H9 (cell line): ENCODE measurements at places on chromosomes 4 and X.

GRCh38 chrX:140090800-140091124 lies 125.4 kb upstream of the CXorf66 start:
- no peak for DNase-seq

DNA sequence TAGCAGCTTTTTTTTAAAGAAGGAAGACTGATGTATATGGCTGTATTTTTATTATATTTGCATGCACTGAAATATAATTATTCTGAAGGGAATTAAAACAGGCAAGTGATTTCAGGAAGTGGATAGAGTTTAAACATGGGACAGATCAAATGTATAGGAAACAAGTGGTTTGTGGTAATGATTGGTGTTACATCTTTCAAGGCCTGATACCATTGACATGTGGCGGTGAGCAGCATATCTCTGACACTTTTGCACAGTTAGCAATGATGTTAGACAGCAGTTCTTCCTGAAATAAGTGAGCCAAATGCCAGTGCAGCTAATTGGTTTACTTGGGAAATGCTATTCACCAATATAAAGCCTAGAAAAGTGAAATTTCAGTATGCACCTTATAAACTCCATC lies 272.1 kb downstream of the RPA4 start:
- no peak for DNase-seq

GRCh38 chrX:75107863-75108509 lies 48.1 kb downstream of the ABCB7 start:
- peak; percentile 34 for DNase-seq

DNA sequence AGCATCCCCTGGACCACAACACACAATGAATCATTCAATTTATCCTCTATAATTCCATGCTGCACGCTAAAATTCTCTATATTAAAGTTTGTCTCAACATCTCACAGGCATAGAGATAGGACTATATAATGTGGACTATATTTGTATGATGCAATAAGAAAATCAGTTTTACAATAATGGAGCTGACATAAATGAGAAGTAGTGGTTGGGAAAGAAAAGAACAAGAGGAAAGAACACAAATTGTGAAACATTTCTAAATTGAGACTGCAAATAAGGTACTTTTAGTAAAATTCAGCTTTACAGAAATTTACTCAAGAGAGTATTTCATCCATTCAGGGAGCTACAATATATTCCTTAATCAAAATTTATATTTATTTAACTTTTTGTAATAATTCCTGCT lies 120.4 kb downstream of the ARAP2 start:
- DNase-seq = no peak

GRCh38 chrX:101276238-101276637 lies 14.9 kb downstream of the TAF7L start:
- no peak for DNase-seq

GRCh38 chr4:88457307-88458103 lies 586 bp downstream of the HERC5 start:
- peak; percentile 64 for DNase-seq

GRCh38 chr4:107219681-107220080 lies 183.6 kb upstream of the DKK2 start:
- no peak for DNase-seq

- DNase-seq = no peak
Observed at GRCh38 chrX:29143356-29143755, 556.1 kb downstream of the IL1RAPL1 start.

DNA sequence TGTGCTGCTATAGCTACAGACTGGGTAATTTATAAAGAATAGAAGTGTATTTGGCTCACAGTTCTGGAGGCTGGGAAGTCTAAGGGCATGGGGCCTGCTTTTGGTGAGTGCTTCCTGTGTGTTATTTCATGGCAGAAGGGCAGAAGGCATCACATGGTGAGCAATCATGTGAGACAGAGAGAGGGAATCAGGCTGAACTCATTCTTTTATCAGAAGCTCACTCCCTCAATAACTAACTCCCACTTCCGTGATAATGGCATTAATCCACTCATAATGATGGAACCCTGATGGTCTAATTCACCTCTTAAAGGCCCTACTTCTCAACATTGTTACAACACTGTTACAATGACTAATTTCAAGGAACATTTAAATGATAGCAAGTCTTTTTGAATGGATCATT lies 129.4 kb downstream of the FAT4 start:
- no peak for DNase-seq

DNA sequence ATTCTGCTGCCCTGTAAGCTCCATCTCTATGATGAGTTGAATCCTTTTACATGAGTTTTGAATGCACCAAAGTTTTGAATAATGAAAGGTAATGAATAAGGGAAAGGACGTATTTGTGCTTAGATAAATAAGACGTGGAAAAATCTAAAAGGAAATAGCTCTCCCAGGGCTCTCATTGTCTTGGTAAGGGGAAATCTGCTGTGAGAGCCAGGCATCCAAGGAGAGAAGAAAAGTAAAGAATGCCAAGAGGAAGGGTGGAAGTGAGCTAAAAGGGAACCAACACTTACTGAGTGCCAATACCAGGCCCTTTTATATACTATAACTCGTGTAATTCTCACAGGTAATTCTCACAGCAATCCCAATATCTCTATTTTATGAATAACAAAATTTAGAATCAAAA lies 62.6 kb upstream of the KLHL13 start:
- no peak for DNase-seq

DNA sequence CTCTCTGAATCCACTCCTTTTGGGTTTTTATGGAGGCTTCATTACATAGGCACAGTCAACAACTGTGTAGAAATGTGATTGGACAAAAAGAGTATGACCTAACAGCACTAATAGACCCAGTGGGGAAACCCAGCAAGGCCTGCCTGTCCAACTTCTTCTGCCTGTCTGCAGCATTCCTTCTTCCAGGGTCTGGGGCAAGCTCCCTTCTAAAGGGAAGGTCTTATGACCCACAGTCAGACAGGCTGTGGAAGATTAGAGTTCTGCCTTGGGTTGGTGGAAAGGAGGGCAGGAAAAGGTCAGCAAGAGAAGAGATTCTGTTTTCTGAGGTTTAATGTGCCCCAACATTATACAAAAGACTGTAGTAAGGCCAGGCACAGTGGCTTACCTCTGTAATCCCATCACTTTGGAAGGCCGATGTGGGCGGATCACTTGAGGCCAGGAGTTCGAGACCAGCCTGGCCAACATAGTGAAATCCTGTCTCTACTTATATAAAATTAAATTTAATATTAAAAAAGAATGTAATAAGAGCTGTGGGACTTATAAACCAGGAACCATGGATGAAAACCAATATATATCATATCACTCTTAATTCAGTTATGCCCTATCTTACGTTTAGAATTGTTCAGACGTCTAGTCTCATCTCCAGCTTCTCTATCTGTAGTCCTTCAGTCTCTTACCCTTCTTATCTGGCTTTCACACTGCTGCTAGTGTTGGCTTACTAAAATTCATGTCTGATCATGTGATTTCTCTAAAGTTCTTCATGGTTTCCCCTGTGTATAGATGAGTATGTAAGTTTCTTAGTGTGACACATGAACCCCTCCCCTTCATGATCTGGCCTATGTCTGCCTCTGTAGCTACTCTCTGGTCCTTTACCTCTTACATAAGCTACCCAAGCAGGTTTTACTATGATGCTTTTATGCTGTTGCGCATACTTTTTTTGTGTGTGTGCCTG lies 6.2 kb downstream of the CLCN3 start:
- DNase-seq = no peak

- DNase-seq = no peak
Observed at GRCh38 chr4:116332508-116332907, 752.9 kb downstream of the TRAM1L1 start.

GRCh38 chr4:169810325-169811323 lies 52.9 kb upstream of the HPF1 start:
- DNase-seq = no peak

DNA sequence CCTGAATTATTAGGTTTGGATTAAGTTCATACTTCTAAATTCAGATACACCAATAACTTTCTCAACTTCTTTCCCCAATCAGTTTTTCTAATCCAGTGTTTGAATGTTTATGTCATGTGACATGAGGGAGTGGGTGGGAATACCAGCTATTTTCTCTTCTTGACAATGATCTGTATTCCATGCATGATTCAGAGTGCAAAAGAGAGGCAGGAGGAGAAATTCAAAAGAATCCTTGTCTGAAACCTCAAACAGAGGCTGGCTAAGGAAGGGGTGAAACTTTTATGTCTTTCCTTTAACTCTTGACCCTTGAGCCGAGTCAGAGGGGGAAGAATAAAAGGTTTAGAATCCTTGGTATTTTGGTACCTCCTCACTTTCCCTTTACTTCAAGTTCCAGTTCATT lies 544.7 kb downstream of the SPRY1 start:
- no peak for DNase-seq

DNA sequence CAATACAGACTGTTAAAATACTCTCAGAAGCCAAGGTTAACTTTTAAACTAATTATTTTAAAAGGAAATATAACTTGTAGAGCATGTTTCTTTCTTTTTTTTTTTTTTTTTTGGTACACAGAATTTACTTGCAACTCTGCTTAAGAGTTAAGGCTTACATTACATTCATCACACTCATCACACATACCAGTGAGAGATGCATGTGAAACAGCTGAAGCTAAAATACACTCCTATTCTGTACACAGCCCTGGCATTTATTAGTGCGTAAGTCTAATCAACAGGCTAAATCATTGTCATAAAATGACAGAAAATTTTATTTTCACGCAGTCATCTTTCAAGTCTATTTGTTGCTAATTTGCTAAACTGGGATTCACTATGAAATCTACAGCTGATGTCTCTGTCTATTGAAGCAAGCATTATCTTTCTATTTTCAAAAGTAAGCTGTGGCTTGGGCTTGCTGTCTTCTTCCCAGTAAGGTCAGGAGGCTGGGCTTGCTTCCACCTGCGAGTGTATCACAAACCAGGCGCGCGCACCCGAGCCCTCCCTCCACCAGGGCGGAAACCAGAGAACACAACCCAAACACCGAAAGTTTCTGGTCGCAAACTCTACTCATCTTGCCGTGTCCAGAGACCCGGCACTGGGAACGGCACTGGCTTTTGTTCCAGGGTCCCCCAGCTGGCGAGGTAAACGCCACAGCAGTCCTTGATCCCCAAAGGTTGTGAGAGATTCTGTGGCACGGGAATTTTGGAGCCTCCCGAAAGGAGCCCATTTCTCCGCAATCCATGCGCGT lies 3.9 kb downstream of the MAML3 start:
- DNase-seq = peak; percentile 75

DNA sequence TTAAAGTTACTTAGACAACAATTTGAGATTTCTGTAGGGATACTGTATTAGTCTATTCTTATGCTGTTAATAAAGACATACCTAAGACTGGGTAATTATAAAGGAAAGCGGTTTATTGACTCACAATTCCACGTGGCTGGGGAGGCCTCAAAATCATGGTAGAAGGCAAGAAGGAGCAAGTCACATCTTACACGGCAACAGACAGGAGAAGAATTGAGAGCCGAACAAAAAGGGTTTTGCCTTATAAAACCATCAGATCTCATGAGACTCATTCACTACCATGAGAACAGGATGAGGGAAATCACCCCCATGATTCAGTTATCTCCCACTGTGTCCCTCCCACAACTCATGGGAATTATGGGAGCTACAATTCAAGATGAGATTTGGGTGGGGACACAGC lies 11.0 kb downstream of the PTTG2 start:
- DNase-seq = no peak

DNA sequence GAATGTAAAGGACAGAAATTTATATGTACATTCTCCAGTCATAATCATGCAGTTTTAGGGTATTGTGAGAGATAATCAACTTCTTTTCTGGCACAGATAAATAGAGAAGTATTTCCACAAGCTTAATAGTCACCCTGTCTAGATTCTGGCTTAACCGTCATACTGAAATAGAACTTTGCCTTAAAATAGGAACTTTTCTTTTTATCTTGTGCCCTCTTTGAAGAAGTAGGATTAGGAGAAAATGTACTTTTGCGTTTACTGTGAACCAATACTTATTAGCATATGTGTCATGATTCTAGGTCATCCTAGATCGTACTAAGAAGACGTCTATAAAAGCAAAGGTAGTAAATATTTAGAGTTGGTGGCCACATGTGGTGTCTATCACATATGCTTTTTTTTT lies 95.4 kb downstream of the NFKB1 start:
- DNase-seq = no peak
